Activated naive CD4-positive, alpha-beta T cell treated with anti-CD3 and anti-CD28 coated beads, Interleukin-2, amount 50 U/mL, for 16 hours (primary cell): ENCODE measurements at places on chromosomes 3 and 15.

DNA sequence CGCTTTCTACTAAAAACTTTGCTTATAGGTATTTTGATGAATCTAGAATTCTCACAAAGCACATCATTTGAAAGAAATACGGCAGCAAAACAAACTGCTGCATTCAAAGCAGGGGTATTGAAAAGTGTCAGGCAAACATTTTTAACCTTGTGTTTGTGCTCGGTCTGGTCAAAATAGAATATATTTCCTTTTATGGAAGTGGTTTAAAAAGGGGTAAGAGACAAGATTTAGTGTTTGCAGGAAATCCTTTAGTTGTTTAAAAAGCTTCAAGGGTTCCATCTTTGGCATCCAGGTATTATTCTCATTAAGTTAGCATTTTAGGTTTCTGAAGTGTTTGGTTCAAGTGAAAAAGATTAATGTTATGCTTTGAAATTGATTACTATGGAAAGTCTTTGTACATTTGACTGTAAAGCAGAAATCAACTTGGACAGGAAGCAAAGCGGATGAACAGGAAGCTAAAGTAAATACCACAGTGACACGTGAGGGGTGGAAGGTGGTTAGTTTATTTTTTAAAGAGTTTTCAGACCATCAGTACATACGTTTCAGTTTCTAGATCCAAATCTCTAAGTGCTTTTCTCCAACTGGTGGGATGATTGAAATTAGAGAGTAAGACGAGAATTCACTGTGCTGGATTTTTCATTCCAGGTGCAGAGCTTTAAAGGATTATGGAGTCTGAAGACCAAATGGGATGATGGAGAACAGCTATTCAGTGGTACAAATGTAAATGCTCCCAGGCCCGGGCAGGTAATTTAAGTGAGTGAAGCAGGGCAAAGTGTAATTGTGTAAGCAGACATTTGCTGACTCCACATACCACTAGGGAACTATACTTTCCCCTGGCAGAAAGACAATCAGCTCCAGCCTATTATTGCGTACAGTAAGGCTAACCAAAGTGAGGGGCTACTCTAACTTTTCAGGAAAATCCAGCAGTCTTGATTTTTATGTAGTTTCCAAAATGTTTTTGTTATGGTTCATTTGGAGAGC is 341.8 kb upstream of the TBL1XR1 start:
- no peak for DNase-seq

DNA sequence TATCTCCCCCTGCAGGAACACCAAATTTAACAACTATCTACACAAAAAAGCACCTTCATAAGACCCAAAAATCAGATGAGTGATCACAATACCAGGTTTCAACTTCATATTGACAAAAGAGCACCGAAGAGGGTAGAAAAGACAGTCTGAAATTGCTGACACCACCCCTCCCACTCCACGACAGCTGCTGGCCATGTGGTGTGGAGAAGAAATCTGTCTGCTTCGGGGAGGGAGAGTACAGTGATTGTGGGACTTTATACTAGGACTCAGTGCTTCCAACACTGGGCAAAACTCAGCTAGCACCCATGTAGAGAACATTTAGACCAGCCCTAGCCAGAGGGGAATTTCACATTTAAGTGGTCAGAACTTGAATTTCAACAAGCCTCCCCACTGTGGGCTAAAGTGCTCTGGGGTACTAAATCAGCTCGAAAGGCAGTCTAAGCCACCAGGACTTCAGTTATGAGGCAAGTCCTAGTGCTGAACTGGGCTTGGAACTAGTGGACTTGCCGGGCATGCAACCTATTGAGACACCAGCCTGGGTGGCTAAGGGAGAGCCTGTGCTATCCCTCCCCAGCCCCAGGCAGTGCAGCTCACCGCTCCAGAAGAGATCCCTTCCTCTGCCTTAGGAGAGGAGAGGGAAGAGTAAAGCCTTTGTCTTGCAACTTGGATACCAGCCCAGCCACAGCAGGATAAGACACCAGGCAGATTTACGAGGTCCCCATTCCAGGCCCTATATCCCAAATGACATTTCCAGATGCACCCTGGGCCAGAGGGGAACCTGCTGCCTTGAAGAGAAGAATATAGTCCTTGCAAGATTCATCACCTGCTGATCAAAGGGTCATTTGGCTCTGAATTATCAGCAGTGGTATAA is 44.6 kb upstream of the POU1F1 start:
- no peak for DNase-seq

GRCh38 chr3:10226293-10226692 is 22.0 kb upstream of the TATDN2 start:
- DNase-seq = no peak

GRCh38 chr3:162295323-162295983 is 798.8 kb downstream of the OTOL1 start:
- DNase-seq = no peak
